A549 (cell line): ENCODE measurements at places on chromosomes 3 and 15. TPM values are rescaled to one million over a fixed set of nuclear protein-coding genes. Genes with fewer than 3 reads are reported as not detected.

The SUSD5 gene
- 1.7 to 2.0 TPM (median 2.0 TPM) in 3 replicates for polyA plus RNA-seq

The IFT80 gene
- 28.4 to 30.7 TPM (median 30.6 TPM) in 3 replicates for polyA plus RNA-seq

GRCh38 chr3:145058483-145058882 is 1086.9 kb downstream of the DIPK2A start:
- DNase-seq: no peak

- DNase-seq: no peak
These were observed 213.2 kb downstream of the XXYLT1 start for GRCh38 chr3:195057716-195058115.

DNA sequence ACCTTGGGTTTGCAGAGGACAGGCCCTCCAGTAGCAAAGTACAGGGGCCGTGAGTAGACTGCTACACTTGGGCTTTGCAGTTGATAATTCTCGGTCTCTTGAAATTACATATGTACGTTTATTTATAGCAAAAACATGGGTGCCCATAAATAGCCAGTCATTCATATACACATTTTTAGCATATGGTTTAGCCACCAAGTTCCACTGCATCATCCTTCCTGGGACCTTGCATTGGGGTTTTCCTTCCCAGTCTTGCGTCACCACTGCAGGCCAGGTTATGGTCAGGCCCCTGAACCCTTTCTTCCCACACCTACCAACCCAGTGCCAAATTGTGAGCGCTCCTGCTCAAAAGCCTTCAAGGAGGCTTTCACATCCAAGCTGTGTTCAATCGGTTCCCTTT is 12.7 kb downstream of the KLHL25 start:
- no peak for DNase-seq

- no peak for DNase-seq
These were observed 90.6 kb downstream of the LIPC start for GRCh38 chr15:58522391-58522790.
